ENCODE measurements at places on chromosomes 5 and 9.

DNA sequence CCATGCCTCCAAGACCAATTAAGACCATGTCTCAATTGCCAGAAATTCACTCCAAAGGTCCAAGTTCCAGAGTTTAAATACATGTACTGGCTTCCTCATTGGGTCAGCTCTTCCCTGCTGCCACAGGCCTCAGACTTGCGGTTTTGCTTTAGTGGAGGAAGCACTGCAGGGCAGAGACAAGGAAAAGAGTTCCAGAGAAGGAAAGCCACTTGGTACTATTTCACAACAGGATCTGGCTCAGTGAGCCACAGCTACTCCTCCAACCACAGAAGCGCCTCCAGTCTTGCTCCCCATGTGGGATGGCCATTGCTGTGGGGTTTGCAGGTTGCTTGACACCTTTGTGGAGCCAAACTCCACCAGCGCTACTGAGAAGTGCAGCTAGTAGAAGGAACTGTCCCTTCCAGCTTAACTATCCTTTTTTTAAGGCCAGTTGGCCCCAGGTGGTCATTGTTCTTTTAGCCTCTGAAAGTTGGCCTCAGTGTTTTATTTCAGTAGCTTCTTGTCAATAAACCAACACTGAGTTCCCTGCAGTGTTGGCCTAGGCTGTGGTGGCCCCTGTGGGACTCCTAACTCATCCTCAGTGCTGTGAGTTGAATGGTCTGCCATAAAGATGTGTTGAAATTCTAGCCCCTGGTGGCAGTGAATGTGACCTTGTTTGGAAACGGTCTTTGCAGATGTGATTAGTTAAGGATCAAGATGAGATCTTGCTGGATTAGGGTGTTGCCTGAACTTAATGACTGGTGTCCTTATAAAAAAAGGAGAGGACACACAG is 93.7 kb upstream of the DAP start:
- DNase-seq = no peak

- DNase-seq = no peak
These were observed 23.8 kb upstream of the IER5L start for GRCh38 chr9:129201866-129202265.

DNA sequence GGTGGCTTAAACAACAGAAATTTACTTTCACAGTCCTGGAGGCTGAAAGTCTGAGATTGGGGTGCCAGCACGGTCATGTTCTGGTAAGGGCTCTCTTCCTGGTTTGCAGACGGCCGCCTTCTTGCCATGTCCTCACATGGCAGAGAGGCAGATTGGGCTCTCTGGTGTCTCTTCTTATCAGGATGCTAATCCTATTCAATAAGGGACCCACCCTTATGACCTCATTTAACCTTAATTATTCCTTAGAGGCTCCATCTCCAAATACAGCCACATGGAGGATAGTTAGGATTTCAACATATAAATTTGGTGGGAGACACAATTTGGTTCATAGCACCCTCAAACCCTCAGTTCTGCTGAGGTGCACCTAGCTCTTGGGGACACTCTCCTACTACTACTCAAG is 180.4 kb downstream of the DAB2IP start:
- DNase-seq = no peak

GRCh38 chr5:98905857-98906688 is 22.7 kb downstream of the CHD1 start:
- peak; percentile 63 for DNase-seq

- no peak for DNase-seq
These were observed 217.3 kb downstream of the LRRC70 start for GRCh38 chr5:62795926-62796325.

DNA sequence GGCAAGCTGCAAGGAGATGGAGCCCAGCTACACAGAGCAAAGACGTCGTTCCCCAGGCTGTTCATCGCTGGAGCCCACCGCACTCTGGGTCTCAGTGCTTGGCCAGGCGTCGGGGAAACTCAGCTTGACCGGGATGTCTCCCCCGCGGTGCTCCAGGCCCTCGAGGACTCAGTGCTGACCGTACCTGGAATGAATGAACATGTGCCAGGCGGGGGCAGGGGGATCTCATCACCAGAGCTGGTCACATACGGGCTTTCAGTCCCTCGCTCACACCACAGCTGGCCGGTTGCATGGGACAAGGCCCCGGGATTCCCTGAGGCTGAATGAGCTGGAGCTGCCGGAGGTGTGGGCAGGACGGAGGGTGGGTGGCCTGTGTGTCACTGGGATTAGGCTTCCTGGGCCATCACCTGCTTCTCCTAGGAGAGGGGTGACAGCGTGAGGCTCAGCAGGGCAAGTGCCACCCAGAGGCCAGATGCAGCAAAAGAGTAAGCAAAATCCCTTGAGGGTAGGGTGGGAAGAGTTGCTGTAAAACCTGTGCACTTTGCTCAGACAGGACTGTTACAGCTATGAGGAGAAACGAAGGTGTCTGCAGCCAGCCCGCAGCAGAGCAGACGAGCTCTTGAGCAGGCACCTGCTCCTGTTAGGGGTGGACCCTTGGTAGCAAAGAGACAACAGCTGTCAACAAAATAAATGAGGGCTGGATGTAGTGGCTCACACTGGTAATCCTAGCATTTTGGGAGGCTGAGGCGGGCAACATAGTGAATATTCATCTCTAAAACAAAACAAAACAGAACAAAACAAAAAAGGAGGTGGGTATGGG is 70.7 kb upstream of the RAPGEF1 start:
- peak; percentile 46 for DNase-seq

GRCh38 chr5:118196229-118196628 is 792.1 kb downstream of the DTWD2 start:
- no peak for DNase-seq

DNA sequence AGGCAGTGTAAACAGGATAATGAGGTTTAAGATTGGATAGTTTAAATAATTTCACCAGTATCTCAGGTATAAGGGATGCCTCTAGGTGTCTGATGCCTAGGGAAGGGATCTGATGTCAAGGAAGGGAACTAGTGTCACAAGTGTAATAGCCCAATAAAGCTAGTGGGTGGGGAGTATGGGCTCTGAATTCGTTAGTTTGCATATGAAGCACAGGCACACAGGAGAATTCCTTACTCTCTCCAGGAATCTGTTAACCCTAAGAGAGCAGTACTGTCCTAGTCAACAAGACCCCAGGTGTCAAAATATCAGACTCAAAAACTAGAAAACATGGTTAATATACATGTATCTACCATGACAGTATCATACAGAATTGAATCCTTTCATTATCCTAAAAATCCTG is 352.5 kb upstream of the CYLC2 start:
- no peak for DNase-seq
